ENCODE measurements at places on chromosomes 1 and 21.
A peak's percentile ranks its signal among the peaks of the same experiment; 100 is the strongest.

DNA sequence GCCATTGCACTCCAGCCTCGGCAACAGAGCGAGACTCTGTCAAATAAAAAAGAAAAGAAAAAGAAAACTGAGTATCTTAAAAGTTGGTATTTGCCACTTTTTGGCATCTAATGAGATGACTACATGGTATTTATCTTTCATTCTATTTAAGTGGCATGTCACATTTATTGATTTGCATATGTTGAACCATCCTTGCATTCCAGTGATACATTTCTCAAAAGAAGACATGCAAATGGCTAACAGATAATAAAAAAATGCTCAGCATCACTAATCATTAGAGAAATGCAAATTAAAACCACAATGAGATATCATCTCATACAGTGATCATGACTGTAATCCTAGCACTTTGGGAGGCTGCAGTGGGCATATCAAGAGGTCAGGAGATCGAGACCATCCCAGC, 28.1 kb downstream of the SFPQ start:
- no peak for DNase-seq

DNA sequence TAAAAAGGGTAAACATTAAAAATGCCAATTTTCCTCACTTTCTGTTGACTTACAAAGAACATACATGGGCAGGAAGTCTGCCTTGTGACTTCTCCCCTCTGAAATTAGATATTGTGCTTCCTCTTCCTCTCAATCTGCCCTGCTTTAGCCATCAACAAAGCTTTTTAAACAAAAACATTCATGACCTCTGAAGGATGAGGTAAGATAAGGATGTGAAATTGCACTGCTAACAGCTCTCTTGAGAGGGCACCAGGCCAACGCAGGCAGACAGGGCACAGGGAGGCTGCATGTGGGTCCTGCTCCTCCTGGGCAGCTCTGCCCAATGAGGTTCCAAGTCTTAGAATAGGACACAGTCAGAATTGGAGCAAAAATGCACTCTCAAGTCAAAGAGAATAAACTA, 62.1 kb downstream of the DEGS1 start:
- no peak for DNase-seq

GRCh38 chr1:207103892-207104373, at the start of gene C4BPA:
TSS of gene C4BPA (plus strand) at chr1:207104233. CDS start at chr1:207113026, 8,793 bp downstream.
- DNase-seq = no peak

GRCh38 chr21:36955783-36956182, 10.7 kb downstream of the HLCS start:
- DNase-seq = no peak

GRCh38 chr1:233496993-233497392, 116.9 kb upstream of the KCNK1 start:
- no peak for DNase-seq

- DNase-seq = no peak
Measured at GRCh38 chr1:54559111-54559548, 11.1 kb downstream of the ACOT11 start.

DNA sequence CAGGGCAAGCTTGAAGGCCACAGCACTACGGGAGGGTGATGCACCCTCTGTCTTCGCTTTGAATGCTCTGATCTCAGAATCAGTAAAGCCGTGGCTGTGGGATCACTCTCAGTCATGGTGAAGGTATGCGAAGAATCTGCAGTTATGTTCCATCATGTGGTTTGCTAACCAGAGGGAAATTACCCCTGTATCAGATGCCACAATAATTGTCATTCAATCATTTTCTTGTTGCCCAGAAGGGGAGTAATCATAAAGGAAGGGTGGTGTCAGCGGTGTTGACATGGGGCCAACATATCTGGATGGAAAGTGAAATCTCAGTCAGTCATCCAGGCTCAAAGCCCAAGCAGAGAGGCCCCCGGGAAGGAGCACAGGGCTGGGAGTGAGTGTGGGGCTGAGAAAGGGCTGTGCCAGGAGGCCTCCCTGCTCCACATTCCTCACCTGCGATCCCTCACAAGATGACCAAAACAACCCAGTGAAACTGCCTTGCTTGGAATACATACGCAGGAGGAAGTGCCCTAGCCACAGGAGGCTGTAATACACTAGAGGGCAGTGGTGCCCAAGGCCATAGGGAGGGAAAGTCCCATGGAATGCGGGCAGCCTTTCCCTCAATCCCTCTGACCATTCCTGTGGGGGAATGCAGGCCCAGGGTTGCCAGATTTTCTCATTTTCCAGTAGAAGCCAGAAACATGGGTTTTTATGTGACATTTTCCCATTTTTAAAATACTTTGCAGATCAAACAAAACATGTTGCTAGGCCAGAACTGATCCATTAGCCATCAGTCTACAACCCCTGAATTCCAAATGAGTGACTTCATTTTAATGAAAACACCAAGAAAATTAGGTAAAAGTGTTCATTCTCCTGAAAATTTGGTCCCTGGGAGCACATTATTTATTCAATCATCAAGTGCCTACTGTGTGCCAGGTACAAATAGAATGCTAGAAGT, 95.7 kb upstream of the VANGL1 start:
- DNase-seq = peak; percentile 85

DNA sequence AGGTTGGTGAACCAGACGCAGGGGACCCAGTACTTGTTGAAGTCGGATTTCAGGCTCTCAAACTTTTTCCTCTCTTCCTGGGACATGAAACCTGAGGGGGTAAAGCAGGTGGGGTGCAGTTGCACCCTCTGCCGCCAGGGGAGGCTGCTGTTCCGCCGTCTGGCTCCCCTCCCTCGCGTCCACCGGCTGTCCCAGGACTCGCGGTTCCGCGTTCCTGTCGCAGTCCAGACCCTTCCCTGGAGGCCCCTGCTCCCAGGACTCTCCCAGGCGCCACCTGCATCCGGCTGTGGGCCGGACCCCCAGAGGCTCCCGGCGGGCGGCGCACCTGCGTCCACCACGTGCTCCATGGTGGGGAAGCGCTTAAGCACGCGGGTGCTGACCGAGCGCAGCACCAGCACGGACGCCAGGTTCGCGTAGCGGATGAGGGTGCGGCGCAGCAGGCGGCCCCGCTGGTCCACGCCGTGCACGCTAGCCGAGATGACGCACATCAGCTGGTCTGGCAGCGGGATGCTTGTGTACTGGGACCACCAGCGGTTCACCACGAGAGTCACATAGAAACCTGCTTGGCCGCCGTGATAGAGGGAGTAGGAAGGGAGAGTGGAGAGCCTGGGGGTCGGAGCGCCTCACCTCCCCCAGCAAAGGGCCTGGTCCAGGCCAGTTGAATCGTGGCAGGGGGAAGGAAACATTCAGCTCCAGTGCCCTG, 1.7 kb downstream of the BEST4 start:
- no peak for DNase-seq

DNA sequence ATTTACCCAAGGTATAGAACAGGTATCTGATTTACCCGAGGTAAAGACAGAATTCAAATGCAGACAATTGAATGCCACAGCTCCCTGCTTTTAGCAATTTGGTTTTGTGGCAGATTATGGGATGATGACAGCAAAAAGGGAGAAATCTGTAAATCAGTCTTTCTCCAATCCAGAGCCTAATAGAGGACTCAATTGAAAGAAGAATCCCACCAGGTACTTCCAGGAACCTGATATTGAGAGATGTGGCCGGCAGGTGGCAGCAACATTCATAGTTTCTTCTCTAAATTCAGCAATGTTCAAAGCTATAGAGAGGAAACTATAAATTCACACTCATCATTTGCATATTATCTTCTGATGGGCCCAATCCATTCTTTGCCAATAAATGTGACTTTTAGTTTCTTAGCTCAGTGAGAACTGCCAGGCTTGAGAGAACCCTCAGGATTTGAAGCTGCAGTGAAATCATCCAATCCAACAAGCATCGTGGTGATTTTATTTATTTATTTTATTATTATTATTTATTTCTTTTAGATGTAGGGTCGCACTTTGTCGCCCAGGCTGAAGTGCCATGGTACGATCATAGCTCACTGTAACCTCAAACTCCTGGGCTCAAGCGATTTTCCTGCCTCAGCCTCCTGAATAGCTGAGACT, 9.8 kb upstream of the PHACTR4 start:
- DNase-seq = no peak

- no peak for DNase-seq
Measured at GRCh38 chr1:208835097-208835463, 590.9 kb upstream of the PLXNA2 start.

GRCh38 chr1:205301205-205301821, 20.2 kb downstream of the NUAK2 start:
- peak; percentile 61 for DNase-seq

DNA sequence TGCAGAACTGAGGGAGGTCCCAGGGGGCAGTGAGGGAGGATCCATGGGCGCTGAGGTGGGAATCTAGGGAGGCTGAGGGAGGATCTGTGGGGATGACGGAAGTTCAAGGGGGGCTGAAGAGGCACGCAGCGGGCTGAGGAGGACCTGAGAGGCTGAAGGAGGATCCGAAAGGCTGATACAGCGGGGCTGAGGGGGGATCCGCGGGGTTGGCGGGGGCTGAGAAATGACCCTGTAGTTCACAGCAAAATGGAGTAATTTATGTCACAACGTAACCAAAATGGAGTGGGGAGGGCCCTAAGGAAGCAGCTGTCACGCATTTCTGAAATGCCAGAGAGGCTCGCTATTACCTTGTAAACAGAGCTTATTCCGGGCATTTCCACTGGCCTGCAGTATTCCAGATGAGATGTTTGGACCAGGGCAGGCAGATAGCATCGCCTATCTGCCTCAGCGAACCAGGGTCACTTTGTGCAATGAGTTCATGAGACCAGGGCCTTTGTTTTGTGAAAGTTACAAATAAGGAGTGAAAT, 926 bp upstream of the MRPL55 start:
- DNase-seq = no peak

GRCh38 chr1:185112356-185112755, 44.4 kb downstream of the TRMT1L start:
- no peak for DNase-seq

GRCh38 chr1:232704694-232705680, 75.1 kb upstream of the SIPA1L2 start:
- peak; percentile 69 for DNase-seq

DNA sequence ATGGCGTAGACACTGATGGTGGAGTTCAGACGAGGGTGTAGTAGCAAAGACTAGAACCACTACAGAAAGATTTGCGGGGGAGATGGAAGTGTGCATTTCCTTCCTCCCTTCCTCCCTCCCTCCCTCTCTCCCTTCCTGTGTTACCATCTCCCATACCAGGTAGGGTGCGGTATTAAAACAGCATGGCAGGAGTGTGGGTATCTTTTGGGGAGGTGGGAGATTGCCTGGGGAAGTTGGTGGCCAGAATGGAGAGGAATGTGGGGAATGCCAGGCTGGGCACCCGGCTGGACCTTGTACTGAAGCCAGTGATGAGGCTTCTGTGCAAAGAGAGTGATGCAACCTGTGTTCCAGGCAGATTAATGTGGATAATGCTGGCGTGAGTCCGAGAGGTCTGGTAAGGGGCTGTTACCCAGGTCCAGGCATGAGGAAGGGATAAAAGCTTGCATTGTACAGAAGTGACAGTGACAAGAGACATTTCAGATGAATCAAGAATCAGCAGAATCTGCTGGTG, 30.3 kb upstream of the PPP2R5A start:
- no peak for DNase-seq

- DNase-seq = peak; percentile 68
Measured at GRCh38 chr1:44029911-44030604, 1.2 kb downstream of the SLC6A9 start.

- no peak for DNase-seq
Measured at GRCh38 chr1:220775240-220775853, 11.4 kb upstream of the MTARC1 start.

- DNase-seq = no peak
Measured at GRCh38 chr1:244084763-244085162, 33.7 kb downstream of the ZBTB18 start.

- DNase-seq = no peak
Measured at GRCh38 chr1:13499422-13499821, 14.4 kb downstream of the LRRC38 start.

DNA sequence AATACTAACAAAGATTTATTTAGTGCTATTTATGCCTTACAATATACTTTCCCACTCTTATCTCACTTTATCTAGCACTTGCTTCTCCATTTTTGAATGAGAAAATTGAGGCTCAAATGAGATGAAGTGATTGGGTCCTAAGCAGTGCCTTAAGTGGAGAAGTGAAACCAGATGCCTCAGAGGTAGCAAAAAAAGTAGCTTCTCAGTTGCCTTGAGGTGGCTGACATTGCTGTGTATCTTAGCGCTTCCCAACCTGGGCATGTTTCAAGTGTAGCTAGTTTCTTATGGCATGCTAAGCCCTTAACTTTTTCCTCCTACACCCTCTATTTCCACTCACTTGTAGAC, 390.4 kb downstream of the OMA1 start:
- DNase-seq = no peak

GRCh38 chr1:105964879-105965278, 1091.6 kb upstream of the PRMT6 start:
- DNase-seq = no peak

DNA sequence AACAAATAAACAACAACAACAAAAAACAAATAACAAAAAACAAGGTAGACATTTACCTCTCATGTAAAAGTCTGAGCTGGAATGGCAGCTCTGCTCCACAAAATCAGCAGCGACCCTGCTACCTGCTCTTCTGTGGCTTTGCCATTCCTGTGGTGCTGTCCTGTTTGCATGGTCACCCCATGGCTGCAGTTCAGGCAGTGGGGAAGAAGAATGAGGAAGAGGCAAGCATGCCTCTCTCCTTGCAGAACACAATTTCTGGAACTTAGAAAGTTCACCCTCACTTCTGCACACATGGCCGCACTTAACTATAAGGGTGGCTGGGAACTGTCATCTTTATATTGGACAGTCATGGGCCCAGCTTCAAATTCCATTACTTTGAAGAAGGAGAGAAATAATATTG, 84.8 kb upstream of the GNG12 start:
- DNase-seq = no peak

GRCh38 chr1:152182944-152183361, 23.9 kb upstream of the RPTN start:
- DNase-seq = no peak

- DNase-seq = no peak
Measured at GRCh38 chr1:167520711-167521206, 2.4 kb upstream of the CD247 start.

GRCh38 chr1:48077795-48078222, 80.6 kb upstream of the TRABD2B start:
- no peak for DNase-seq

DNA sequence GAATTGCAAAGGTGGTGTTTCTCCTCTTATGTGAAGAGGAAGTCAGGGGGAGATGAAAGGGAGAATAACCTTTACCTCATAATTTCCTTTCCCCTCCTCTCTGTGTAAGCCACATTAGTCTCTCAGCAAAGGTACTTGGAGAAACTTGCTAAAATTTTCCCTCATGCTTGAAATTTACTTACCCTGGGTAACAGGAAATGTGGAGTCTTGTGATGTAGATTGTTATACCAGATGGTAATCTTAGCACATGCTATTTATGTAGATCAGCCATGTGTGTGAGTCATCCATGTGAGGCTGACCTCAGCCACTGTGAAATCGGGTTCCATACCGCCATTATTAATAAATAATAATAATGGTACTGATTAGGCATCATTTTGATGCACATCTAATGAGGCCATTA, 128.4 kb downstream of the TGFB2 start:
- no peak for DNase-seq

GRCh38 chr1:43144237-43144636, 27.9 kb downstream of the EBNA1BP2 start:
- no peak for DNase-seq

- no peak for DNase-seq
Measured at GRCh38 chr1:245488346-245489129, 333.8 kb downstream of the KIF26B start.

GRCh38 chr1:43008115-43009060, 49.7 kb upstream of the SLC2A1 start:
- DNase-seq = no peak
